GM23338 (cell line): ENCODE measurements at places on chromosomes 5 and 9.

DNA sequence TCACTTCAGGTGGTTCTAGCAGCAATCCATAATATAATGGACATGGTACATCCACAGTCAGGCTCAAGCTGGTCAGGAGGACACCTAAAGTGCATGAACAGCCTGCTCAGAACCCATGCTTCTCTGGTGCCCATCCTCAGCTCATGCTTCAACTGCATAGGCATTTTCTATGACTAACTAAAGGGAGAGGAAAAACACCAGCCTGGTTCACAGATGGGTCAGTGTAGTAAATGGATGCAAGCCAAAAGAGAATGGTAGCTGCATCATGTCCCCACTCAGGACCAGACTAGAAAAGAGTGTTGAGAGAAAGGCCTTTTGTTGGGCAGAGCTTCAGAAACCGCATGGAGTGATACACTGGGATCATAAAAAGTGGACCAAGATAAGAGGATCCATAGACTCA is 556.6 kb downstream of the TLE1 start:
- no peak for DNase-seq

DNA sequence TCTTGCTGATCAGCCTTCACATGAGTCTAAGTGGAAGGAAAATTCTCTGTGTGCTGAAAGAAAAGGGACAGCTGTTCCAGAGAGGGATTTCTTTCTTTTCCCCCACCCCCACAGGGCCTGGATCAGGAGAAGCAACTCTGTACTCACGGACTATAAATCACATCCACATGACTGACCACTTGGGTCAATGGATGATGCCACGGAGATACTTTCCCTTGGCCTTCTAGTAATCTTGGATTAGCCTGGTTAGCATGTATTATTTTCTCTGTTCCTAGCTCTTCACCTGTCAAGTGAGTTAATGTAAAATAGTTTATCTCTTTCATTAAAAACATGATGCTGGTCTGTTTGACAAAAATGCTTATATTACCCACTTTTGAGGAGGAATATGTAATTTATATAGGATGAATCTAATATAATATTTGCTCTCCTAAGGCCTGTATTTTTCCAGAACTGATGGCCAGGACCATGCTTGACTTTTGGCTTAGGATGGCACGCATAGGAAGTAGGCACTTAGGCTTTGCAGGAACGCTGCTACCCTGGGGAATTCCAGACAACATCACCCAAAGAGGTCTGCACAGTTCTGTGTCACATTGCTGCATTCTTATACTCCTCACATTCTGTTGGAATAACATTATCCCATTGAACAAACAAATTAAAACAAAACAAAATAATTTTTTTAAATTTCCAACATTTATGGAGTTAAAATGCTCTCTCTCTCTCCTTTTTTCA is 892.1 kb downstream of the TLE1 start:
- no peak for DNase-seq

- DNase-seq: no peak
These were observed 188.7 kb downstream of the ROR2 start for GRCh38 chr9:91761362-91761761.

- no peak for DNase-seq
These were observed 17.4 kb downstream of the ZBTB43 start for GRCh38 chr9:126822278-126822677.

- DNase-seq: no peak
These were observed 15.5 kb downstream of the AKNA start for GRCh38 chr9:114371973-114372917.

DNA sequence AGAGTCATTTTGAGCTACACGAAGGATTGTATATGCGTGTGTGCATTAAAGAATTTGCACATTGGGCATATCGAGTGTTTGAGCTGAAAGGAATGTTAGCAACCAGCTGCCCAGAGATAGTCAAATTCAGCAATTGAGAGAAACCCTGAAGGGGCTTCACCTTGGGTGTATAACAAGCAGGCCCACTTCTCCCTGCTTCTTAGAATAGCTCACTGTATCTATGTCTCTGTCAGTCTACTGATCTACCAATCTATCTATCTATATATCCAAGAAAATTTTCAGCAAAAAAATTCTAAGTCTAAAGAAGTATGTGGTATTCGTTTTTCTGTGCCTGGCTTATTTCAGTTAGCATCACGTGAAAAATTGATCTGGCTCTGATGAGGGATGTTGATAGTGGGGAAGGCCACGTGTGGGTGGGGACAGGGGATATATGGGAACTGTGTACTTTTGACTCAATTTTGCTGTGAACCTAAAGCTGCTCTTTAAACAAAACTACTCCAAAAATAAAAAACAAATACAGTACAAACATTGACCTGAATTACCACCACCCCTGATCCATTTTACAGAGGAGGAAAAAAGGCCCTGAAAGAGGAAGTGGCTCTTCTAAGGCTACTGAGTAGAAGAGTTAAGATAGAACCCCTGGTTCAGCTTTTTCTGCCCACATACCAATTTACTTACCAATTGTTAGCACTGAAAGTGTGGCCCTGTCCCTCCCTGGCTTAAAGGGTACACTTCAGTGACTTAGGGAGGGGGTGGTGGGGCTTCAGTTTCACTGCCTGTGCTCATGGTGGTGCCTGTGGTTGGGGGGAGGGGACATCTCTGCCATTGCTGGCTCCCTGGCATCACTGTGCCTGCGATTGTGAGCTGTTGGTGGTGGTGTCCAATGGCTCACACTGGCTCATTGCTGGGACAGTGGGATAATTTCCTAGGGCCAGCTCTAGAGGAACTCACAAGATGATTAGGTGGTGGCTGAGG is 141.8 kb downstream of the DOCK2 start:
- no peak for DNase-seq
